ENCODE measurements at places on chromosomes 11 and 22.

DNA sequence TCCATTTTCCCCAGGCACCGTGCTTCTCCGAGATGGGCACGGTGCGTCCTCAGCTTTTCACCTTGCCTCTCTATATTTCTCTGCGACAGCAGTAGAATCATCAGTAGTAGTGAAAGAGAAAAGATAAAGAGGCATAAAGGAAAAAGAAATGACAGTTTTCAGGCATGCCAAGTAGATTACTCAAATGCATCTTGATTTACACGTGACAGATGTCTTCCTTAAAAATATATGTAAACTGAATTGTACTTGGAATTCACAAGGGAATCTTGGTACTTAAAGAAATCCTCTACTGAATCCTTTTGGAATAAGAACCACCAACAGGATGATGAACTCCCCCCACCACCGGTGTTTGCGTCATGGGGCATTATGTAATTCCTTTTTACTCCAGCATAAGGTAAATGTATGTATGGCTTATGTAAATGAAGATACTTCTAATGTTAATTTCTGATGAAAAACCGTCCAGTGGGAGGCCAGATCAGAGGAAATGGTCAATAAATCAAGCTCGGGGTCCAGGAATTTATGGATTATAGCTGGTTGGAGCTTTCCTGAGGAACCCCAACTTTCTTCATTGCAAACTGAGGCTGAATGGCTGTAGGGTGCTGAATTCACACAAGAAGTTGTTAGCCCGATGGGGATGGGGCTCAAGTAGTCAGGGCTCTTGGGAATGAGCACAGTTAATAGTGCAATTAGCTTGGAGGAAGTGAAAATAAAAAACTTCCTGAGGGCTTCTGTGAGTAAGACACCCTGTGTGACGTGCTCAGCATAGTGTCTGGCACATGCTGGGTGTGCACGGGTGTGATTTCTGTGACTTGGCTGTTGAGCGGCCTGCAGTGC lies 630.4 kb downstream of the OPCML start:
- no peak for DNase-seq

- DNase-seq: no peak
Measured at GRCh38 chr11:106218106-106218505, 140.6 kb downstream of the AASDHPPT start.

DNA sequence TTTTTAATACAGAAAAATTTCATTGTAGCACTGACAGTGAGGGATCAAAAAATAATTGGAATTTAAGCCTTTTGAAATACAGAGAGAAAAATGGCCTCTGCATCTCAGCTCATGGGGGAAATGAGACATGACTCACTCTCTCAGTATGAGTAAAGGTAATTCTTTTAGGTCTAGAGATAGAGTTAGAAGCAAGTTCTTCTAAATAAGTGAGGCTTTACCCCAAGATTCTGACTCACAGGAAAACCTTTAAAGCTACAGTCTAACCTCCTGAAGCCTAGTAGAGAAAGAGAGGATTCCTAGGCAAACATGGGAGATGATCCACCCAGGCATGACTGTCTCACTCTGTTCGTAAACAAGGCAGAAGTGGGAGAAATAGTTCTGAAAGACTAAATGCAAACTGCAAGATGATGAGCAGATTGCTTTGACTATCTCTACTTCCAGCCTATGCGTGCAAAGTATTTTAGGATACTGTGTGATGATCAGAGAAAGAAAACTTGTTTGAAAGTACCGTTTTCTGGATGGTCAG lies 1003.3 kb upstream of the CCDC90B start:
- DNase-seq: no peak

- no peak for DNase-seq
Measured at GRCh38 chr22:42648368-42649245, 585 bp downstream of the CYB5R3 start.

- no peak for DNase-seq
Measured at GRCh38 chr11:46677991-46678740, 22.3 kb downstream of the ARHGAP1 start.
